AG08395 (cell line): ENCODE measurements at places on chromosomes 16 and 17.

DNA sequence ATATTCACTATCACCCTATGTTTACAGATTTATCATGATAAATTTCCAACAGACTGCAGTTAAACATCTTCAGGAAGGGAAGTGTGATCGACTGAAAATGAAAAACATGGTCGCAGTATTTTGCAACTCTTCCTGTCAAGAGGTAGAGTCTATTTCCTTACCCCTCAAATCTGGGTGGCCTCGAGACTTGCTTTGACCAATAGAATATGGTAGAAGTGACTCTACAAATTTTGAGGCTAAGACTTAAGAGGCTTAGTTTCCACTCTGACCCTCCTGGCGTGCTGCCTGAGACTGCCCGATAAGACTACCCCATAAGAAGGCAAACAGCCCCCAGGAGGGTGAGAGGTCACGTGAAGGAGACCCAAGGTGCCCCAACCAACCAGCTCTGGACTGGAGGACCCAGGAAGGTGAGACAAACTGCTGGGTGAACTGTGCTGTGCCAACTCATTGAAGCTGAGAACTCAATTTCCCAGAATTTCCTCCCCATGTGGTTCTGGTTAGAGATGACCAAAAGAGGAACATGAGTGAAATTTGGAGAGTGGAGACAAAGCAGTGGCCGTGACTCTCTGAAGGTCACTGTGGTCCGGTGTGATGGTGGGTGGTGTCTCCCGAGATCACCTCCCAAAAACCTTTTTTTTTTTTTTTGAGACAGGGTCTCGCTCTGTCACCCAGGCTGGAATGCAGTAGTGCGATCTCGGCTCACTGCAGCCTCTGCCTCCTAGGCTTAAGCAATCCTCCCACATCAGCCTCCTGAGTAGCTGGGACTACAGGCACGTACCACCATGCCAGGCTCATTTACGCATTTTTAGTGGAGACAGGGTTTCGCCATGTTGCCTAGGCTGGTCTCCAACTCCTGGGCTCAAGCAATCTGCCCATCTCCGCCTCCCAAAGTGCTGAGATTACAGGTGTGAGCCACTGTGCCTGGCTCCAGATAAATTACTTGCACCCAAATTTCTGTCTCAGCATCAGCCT is 38.2 kb upstream of the LITAF start:
- peak; percentile 48 for DNase-seq

DNA sequence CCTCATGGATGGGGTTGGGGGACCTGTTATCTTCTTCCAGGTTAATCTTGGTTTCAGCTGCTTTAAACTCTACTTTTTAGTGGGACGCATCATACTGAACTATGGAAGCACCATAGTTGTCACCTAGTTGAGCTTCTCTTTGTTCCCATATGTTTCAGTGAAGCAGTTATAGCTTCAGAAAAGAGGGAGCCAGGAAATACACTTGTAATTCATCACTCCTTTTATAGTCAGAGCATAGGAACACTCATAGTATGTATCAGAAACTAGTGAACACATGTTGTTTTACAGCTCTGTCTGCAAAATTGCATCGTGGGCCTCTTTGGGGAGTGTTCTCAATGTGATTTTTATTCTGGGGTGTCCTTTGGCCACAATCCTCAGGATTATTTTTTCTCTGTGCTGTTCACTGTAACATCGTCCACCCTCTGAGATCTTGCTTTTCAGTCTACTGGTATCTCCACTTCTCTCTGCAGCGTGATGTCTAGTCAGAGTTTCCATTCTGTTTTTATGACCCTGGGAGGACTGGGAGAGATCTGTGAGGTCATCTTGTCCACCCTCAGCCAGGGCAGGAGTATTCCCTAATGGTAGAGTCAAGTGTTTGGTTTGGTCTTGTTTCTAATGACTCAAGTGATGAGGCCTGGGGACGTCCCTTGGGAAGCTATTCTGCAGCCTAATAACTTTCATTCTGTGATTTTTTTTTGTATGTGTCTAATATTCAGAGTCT is 585.4 kb downstream of the WWOX start:
- DNase-seq = peak; percentile 75

GRCh38 chr16:59849716-59850115 is 1115.6 kb upstream of the GOT2 start:
- no peak for DNase-seq

DNA sequence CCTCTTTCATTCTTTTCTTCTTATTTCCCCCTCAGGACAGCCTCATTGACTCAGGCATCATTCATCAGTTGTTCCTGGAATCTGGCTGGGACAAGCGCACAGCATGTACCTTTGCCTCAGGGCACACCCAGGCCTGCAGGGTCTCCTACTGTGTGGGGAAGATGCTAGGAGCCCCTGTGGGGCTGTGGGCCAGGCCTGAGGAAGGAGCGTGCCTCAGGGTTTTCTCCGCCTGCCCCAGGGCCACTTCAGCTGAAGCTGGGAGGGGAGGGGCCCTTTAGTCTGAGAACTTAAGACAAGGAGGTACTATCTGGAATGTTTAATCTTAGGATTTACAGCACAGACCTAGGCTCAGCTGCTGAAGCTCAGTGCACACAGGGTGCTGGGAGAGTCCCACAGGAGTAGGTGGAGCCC is 7.9 kb downstream of the ELMO3 start:
- no peak for DNase-seq

- DNase-seq = no peak
These were observed 75.2 kb downstream of the KANSL1 start for GRCh38 chr17:46117850-46118696.

DNA sequence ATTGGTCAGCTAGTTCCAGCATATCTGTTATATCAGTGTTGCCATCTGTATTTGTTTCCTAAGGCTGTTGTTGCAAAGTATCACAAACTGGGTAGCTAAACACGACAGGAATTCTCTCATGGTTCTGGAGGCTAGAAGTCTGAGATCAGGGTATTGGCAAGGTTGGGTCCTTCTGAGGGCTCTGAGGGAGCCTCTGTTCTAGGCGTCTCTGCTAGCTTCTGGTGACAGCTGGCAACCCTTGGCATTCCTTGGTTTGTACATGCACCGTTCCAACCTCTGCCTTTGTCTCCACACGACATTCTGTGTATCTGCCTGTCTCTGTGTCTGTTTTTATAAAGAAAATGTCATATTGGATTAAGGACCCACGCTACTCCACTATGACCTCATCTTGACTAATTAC is 219.9 kb upstream of the NLRP1 start:
- no peak for DNase-seq

DNA sequence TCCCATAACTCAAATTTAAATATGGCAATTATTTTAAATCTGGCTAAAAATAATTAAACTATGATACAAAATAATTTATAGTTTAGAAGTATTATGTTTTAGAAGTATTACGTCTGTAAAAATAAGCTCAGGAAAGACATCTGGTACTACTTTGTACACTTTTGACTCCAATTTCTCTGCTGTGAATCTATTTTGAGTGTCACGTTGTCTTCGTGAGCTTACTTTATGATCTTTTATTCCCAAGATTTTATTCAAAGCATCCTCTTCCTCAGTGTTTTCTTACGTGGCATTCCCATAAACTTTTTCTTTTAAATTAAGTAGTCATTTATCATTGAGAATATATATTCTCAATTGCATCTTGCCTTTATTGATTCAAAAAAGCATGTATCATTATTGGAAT is 223.3 kb upstream of the KCNJ16 start:
- DNase-seq = no peak

DNA sequence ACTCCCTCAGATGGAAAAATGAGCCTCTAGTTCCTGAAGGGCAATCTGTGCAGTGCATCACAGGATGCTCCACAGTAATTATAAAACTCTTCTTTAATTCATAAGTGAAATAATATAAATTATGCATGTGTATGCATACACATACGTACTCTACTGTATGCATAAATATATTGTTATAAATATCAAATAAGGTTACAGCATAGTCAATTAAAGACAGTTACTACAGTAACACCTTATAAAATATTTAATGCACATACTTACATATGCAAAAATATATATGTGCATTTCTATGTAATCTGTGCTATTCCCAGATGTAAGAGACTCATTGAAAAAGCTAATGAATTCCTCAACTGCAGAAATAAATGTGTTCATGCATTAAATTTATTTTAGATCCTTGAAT is 1515.1 kb downstream of the CDH11 start:
- no peak for DNase-seq

DNA sequence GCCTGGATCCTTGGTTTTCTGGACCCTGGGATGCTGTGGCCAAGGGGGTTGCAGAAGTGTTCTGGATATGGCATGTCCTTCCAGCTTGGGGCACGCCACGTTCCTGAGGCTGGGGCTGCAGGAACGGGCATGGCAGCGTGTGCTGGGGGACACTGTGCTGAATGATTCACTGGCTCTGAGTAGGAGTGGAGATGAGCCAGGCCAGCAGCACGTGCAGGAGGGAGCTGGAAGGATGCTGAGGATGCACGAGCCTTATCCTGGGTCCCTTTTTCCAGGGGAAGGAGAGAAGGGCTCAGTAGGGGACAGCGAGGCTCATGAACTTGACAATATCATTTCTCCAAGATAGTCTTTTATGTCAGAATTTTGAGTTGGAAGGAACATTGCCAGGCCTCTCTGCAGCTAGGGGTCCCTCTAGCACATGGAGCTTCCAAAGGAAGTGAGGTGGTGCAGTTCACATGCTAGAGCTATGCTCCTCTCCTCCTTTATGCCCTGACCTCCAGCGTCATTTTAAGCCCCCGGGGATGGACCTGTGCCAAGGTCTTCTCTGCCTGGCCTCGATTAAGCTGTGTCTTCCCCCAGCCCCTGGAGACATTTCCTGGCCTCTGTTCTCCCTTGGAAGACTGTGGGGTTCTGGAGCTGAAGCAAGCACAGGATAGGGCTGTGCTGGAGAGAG is 125.9 kb downstream of the OR1D5 start:
- DNase-seq = peak; percentile 24

GRCh38 chr17:29149431-29150064 is 30.6 kb downstream of the MYO18A start:
- DNase-seq = no peak

- no peak for DNase-seq
These were observed 774.5 kb upstream of the RBFOX1 start for GRCh38 chr16:6558126-6558525.

- DNase-seq = no peak
These were observed 1.4 kb downstream of the CBFB start for GRCh38 chr16:67030221-67030962.

DNA sequence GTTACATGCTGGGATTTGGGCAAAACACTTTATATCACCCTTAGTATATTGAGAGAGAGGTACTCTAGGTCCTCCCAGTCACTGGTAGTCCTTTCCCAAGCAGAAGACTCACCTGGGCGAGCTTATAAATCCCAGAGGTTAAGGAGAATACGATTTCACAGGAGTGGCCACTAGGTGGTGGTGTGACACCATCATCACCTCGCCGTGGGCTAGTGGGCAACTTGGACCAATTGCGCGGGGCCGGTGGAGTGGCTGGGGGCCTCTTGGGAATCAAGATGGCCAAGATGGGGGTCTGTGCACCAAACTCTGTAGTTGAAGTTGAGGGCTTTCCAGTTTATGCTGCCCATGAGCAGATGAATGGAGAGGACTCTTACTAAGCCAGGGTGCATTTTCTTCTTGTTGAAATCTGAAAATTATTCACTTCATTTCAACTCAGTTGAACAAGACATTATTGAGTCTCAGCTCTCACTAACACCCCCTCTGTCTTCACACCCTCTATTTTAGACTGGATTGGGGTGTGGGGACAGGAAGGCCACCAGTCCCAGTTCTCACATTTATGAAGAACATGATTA is 38.2 kb upstream of the PIRT start:
- peak; percentile 47 for DNase-seq

DNA sequence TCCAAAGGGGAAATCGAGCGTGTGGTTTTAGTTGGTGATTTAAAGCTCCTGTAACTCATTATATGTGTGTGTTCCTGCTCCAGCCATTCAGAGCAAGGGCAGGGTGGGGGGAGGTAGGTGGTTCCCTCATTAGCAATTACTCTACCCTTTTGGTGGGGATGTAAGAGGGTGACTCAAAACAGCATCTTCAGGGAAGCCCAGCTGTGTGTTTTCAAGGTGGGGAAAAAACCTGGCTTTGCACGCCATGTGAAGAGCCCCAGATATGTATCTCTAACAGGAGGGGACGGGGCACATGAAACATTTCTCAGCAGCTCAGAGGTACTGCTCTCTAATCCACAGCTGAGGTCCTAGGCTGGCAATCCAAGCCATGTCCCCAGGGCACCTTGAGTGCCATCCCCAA is 241.3 kb upstream of the ZFHX3 start:
- no peak for DNase-seq

GRCh38 chr17:50155115-50155819 is 4.8 kb upstream of the PPP1R9B start:
- DNase-seq = no peak

GRCh38 chr16:88281858-88282563 is 100.7 kb upstream of the ZNF469 start:
- DNase-seq = no peak

- no peak for DNase-seq
These were observed 63.5 kb upstream of the GPR139 start for GRCh38 chr16:20137194-20137593.

DNA sequence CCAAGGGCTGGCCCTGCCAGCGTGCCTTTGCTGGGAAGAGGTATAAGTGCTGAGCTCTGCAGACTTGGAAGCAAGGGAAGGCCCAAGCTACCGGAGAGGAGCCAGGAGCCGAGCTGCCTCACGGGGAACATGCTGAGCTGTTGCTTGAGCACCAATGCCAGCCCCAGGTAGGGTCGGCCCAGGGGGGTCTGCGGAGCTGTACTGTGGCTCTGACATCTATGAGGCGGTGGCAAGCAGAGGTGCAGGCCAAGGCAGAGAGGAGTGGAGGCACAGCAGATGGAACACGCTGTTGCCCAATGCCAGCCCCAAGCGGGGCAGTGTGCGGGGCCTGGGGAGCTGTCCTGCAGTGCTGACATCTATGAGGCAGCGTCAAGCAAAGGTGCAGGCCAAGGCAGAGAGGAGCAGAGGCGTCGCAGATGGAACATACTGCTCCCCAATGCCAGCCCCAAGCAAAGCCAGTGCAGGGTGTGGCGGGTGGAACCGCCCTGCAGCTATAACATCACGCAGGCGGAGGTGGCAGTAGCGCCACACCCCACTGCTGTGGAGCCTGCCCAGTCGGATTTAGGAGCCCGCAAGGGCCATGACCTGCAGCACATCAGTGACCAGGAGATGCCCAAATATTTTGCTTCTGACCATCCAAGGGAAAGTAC is 10.0 kb downstream of the GGA2 start:
- DNase-seq = no peak

DNA sequence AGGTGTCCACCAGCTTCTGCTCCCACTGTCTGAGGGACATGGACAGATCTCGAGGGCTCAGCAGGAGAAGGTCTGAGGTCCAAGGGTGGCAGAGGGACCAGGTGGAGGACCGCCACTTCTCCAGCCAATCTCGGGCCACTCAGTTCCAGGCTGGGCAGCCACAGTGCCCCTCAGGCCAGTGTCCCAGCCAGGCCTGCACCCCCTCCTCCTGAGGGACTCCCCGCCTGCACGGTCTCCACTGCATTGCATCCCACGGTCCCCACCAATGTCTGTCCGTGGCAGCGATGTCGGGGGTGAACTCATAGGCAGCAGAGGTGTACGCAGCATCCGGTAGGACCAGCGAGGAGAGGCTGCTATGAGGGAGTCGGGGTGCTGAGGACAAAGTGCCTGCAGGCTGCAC is 64.2 kb upstream of the DOC2B start:
- DNase-seq = no peak

- DNase-seq = peak; percentile 62
These were observed 47.1 kb downstream of the CMIP start for GRCh38 chr16:81491541-81492188.
